Inflammatory macrophage treated with lipopolysaccharide for 4 hours (primary cell): ENCODE measurements at places on chromosomes 4 and X.

DNA sequence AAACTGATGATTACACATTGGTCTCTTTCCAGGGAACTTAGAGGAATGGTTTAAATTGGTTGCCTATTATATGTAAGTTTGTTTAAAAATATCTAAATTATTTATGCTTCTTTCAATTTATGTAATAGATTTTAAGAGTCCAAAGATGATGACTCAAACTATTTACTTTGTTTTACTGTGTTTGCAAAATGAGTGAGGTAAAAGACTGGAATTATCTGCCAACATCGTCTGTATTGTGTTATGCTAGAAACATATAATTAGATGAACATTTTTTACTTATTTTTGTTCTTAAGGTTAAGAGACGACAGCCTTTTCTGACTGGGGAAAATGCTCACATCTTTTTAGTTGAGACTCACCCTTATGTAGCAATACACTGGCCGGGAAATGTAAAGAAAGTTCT is 51.1 kb upstream of the SYTL5 start:
- DNase-seq, result no peak

GRCh38 chrX:97399400-97399799 is 515.7 kb downstream of the RPA4 start:
- peak; percentile 64 for DNase-seq

DNA sequence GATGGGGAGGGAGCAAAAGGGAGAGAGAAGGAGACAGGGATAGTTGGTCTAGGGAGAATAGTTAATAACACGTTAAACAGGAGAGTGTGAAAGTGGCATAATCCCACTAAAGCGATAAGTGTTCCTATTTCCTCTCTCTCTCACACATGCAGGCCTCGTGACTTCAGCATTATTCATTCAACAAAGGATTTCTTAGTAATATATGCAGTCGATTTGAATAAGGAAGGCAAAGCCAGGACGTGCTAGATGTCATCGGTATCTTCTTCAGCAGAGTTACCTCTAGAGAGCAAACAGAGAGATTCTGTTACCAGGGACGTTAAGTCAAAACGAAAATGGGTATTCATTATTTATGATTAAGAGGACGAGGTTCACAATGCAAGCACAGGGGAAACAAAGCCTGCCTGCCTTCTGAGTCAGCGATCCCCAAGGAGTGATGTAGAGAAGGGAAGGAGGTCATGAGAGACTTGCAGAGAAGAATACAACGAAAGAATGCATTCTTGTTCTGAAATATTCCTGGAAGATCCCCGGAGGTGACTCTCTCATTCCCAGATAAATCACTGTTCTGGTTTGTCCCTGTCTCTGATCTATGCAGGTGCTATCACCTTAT is 1048.4 kb downstream of the NLGN4X start:
- DNase-seq, result no peak

DNA sequence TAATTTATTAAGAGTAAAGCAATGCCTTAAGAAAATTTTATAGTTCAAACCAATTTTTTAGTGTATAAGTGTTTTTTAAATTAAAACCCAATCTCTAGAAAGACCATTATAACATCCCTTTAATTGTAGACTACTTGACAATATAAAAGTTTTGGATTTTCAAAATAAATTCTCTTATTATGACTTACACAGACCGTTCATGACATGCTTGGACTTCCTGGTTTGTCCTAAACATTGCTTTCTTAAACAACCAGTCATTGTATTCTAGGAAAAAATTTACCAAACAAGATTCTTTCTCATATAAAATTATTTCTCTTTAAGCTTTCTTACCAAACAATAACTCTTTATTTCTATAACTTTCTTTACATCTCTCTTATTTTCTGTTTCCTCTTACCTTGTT is 49.0 kb upstream of the CXorf51A start:
- no peak for DNase-seq

DNA sequence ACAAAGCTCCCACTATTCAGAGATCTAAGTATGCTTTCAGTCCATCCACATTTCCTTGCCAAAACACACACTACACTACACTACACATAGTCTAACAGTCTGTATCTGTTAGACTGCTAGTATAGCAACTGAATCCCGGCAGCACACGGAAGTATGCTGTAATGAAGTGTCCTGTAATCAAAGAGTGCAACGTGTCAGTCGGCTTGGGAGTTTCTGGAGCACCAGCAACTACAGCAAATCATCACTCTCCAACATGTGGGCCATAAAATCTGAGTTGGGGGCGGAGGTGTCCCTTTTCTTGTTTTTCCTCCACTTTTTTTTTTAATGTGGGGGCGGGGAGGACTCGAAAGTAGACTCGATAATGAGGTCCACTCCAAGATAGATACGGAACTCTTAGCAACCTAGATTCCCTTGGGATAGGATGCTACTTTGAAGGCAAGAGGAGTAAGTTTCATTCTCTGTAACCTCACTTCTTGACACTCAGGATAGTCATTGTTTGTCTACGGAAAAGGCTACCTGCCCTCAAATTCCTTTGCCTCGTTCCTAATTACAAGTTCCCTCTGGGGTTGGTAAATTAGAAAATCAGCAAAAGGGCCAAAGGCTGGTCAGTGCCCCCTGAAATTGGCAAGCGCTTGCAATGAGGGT is 722 bp downstream of the SLC10A7 start:
- DNase-seq, result peak; percentile 71
